Astrocyte of the hippocampus (primary cell): ENCODE measurements at places on chromosomes 11 and 22.
A peak's percentile ranks its signal among the peaks of the same experiment; 100 is the strongest.

DNA sequence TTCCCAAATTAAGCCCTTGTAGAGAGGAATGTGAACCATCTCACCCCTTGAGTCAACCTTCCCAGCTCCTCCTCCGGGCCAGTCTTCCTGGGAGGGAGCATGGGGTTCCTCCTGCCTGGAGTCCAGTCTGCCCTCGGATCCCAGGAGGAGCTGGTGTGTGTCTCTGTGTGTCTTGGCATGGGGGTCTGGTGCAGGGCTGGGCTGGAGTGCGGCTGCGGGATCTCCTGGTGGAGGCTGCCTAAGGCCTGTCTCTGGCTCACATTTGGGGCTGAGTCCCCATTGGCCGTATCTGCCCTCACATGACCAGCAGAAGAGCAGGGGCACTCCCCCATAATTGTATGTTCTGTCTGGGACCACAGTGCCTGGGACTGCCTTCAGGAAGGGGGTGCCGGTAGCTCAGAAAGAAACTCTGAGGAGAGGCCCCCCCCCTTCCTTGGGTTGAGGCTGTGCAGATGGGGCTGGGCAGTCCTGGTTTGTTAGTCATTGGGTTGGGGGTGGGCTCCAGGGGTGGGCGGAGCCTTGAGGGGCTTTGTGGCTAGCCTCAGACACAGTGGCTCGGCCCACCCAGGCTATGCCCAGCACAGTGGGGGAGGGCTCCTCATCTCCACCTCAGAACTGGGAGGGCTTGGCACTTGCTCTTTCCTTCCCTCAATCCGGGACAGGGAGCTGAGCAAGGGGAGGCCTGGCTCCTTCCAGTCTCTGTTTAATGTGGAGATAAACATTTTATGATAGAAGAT is 2.9 kb downstream of the C1QTNF5 start:
- DNase-seq, result peak; percentile 92

DNA sequence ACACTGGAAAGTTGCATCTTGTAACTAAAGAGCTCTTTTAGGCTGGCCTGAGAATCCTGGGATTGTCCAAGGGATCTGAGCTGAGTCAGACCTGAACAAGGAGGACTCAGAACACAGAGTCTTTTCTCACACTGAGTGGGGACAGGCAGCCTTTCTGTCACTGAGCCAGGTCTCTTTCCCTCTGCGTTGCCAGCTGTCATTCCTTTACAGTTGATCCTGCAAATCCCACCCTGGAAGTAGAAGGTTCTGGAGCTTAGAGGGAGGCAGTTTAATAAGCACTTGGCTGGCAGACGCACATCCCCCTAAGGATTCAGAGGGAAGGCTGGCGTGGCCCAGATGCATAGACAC is 76.3 kb upstream of the SUSD2 start:
- DNase-seq, result peak; percentile 64

- peak; percentile 94 for DNase-seq
These were observed 144.6 kb downstream of the NECTIN1 start for GRCh38 chr11:119584193-119585042.

DNA sequence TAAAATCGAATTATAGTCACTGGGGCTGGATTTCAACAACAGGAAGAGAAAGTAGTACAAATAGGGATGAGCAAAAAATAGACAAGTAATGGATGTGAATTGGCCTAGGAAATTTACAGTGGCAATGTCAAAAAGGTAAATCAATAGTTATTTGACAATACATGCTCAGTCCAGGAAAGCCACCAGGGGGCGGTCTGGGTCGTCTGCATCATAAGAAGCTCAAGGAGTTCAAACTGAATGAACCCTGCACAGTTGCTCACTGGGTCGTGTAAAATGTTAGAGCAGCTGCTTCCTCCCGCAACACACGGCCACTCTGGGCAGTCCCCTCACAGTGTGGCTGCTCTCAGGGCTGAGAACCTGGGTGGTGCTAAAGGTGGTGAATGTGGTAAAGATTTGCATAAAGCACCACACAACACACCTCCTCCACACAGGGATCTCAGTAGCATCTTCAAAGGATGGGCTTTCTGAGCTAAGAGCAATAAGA is 85.9 kb downstream of the ZNF280B start:
- DNase-seq, result peak; percentile 61

DNA sequence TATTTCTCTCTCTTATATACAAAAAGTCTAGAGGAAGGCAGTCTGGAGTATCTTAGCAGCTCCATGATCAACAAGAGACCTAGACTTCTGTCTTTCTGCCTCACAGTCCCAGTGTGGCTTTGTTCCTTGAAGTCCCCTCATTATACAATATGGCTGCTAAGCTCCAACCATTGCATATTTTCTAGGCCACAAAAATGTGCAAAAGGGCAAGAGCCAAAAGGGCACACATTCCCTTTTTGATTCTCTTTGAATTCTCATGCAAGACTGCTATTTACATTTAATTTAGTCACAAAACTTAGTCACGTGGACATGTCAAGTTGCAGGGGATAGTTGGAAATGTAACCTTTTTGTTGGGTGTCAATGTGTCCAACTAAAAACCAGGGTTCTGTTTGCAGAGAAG is 64.2 kb upstream of the OLFML1 start:
- DNase-seq, result no peak

GRCh38 chr11:16750417-16750816 is 12.0 kb downstream of the C11orf58 start:
- no peak for DNase-seq

DNA sequence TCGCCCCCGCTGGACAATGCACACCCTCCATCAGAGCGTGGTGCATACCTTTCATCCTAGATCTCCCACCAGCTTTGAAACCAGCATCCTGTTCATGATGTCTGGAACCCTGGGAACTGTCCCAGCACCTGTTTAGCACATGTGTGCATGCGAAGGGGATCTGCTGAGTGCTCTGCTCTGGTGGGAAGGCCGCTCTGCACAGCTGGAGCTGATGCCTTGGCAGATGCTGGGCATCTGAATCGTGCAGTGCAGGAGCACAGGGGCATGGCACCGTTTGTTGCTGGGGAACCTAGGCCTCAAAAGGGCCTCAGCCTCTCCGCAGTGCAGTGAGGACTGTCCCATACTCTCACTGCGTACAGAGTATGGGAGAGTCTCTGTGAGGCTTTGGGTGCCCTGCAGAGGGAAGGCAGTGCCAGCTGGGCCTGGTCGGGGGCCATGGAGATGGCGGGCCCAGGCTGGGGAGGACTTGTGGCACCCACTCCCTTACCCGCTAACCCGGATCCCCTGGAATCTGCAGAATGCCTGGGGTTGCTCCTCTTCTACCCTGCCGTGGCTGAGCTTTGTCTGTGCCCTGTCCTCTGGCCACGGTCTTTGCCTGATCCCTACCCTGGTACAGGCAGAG is 72.9 kb upstream of the ATXN10 start:
- DNase-seq, result no peak

GRCh38 chr11:63769714-63770455 is 1.3 kb upstream of the ZFTA start:
- DNase-seq, result peak; percentile 48

- no peak for DNase-seq
These were observed 10.0 kb downstream of the LGR4 start for GRCh38 chr11:27462543-27462942.

GRCh38 chr11:35190804-35191348 is 51.9 kb downstream of the CD44 start:
- no peak for DNase-seq

DNA sequence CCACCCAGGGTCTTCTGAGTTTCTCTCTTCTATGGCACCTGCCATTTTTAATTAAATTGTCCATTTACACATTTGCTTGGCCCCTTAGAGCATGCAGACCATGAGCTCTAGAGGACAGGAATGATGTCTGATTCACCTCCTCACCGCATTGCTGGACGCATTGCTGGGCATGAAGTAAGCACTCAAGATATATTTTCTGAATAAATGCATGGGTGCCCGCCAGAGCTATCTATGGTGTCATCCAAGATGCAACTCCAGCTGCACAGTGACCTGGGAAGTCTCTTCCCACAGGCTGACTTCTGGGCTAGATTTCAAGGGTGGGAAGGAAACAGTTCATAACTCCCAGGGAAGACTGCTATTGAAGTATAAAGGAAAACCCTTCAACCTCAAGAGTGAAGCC is 66.6 kb upstream of the ASPHD2 start:
- DNase-seq, result peak; percentile 9

DNA sequence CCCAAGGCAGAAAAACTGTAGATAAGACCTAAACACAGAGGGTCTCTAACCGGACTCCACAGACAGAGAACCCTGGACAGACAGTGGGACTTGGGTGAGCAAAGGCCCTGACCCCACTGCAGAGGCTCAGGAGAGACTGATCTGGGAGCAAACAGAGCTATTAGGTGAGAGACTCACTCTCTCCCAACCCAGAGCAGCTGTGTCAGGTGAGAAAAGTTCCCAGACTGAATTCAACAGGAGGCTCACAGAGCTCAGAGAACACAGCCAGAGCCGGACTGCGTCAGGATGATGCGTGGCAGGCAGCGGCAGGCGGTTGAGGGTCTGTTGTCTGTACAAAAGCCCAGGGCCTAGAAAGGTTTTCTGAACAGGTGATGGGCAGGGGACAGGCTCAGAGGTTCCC is 5.5 kb downstream of the RFPL2 start:
- no peak for DNase-seq

GRCh38 chr11:117097014-117097388 is 1.2 kb downstream of the SIK3 start:
- no peak for DNase-seq

DNA sequence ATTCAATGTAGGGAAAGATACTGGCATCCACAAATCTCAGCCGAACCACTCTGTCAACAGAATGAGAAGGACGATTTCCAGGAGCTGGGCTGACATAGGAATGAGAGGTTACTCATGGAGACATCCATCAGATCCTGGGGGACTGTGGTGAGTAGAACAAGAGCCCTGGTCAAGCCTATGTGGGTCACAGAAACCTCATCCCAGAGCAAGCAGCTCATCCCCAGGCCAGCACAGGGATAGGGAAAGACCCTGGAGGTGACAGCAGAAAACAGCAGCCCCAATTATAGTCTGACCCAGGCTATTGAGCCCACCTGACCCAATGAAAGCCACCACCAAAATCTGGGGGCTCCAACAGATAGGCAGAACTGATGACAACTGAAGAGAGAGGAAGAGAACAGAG is 128.0 kb upstream of the SERPIND1 start:
- no peak for DNase-seq

- no peak for DNase-seq
These were observed 1.2 kb upstream of the CHID1 start for GRCh38 chr11:911890-912219.

GRCh38 chr11:60563553-60564235 is 48.5 kb downstream of the MS4A13 start:
- no peak for DNase-seq

GRCh38 chr11:2366276-2366675 is 10.8 kb upstream of the CD81 start:
- peak; percentile 68 for DNase-seq

DNA sequence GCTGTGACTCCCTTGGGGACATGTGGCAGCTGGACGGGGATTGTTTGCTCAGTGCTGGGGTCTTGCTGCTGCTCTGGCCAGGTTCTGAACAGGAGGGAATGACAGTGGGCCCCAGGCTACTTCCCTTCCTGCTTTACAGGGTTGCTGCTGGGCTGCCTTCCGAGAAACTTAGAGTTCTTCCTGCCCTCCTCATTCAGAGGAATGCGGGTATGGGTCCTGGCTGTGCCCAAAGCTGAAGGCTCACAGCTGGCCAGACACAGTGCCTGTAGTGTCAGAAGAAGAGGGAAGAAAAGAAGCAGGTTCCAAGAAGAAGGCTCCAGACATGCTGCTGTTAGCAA is 108.3 kb upstream of the PARVA start:
- DNase-seq, result no peak

GRCh38 chr11:58527429-58527828 is 19.5 kb upstream of the OR5B21 start:
- no peak for DNase-seq

DNA sequence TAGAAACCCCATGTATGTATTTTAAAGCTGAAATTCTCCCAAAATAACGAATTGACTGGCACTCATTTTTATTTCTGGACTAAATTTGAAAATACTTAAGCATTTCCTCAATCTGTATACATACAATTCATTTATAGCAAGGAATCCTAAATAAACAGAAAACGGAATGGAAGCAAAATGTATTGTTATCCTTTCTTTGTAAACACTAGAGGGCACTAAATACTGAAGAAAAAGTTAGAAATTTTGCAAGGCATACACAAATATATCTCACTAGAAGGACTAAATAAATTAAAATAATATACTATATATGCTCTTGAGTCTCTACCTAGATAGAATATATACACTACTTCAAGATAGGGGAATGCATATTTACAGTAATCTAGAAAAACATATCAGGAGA is 23.1 kb upstream of the ANO5 start:
- DNase-seq, result peak; percentile 2

GRCh38 chr11:7462706-7463105 is 22.6 kb upstream of the OLFML1 start:
- DNase-seq, result no peak

GRCh38 chr11:67007126-67007525 is 15.8 kb upstream of the SYT12 start:
- no peak for DNase-seq
